ENCODE measurements at places on chromosomes 1 and 21.

GRCh38 chr1:243244432-243244841 lies 10.6 kb downstream of the CEP170 start:
- no peak for DNase-seq

GRCh38 chr1:23736437-23737134 lies 6.7 kb upstream of the ELOA start:
- DNase-seq: no peak

- no peak for DNase-seq
Measured at GRCh38 chr1:166865926-166866325, 10.1 kb downstream of the TADA1 start.

DNA sequence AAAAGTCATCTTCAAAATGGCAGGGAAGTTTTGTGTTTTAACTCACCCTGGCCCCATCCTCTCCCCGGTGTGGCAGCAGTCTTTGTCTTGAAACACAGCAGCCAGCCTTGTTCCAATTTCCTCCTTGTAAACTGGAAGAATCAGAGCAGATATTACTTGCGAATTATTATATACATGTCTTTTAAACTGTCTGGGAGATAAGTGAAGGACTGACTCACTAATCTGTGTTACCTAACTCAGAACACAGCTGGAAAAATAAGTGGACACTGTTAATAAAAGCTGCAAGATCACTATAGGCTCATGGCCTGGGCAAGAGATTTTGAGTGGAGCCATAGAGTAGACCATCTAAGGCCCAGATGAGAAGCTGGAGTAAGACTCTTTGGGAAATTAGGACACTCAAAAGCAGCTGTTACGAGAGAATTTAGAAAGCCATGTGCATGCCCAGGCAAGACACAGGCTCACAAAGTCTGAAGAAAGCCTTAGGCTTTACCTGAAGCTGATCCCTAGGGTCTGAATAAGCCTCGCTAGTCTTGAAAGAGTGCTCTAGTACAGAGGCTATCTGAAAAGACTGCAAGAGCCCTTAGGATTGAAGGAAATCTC lies 233.0 kb upstream of the RAB4A start:
- DNase-seq: peak; percentile 14

DNA sequence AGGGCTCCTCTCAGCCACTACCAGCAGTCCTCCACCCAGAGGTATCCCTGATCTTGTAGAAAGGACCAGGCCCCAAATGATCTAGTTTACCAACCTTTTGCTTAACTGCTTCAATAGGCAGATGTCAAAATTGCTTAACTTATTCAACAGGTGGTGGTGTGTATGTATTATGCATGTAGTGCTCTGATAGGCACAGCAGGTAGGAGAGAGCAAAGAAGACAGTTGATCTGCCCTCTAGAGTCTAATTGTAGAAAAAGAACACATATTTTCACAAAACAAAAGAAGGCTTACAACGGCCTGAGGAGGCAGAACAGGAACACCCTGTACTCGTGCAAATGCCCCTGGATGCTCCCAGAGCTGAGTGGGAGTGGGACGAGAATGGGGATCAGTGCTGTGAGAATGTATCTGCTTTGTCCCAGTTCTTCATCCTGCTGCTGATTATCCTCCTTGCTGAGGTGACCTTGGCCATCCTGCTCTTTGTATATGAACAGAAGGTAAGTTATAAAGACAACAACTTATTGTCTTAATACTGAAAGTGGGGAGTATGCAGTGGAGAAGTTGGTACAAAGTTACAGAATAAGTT lies 21.1 kb downstream of the CD53 start:
- no peak for DNase-seq

- DNase-seq: peak; percentile 52
Measured at GRCh38 chr21:35376406-35377135, 327.5 kb upstream of the RUNX1 start.

DNA sequence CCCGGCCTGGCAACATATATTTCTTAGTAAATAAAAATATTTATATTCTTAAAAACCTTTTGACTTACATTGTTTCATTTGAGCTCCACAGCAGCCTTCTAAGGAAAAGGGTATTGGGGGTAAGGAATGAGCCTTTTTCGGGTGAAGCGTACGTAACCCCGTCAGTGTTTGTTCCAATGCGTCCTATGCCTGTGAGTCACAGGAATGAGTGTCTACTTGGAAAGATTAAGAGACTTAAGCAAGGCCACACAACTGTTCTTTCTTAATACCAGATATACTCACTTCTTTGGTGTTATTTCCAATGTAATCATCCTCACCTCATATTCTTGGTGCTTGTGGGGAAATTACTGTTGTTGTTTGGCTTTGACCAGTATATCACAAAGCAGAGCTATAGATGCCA lies 22.7 kb downstream of the WDTC1 start:
- DNase-seq: peak; percentile 72

DNA sequence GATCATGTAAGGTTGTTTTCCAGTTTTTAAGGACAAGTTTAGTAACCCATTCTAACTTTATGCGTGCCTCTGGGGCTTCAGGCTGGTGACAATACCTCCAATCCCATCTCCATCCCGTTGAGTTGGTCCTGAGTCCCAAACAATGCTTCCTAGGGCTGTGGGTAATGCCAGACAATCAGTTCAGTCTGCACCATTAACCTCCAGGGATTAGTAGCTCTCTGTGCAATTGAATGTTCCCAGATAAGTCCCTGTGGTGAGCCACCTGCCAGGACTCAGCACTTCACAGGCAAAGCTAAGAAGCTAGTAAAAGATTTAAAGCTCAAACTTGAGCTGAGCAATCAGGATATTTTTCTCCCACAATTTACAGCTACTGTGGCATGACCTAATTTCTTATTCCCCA lies 462.2 kb upstream of the PTBP2 start:
- DNase-seq: no peak

DNA sequence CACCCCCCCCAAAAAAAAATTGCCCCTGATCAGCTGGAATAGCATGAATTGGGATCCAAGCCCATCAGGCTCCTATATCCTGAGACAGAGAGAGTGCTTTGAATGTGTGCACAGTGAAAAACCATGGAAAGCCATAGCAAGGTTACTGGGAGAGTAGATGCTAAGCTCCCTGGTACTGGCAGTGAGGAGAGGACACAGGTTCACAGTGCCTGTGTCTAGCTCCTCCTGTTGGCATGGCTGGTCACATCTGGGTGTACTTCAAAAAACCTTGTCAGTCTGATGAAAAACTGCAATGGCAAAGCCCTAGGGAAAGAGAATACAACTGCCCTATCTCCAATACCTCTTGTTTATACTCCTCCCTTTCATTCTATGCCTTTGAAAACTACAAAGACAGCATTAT lies 12.9 kb downstream of the COPA start:
- DNase-seq: no peak

GRCh38 chr21:42356650-42357049 lies 5.9 kb upstream of the TFF2 start:
- no peak for DNase-seq

- DNase-seq: no peak
Measured at GRCh38 chr1:155527677-155528076, 34.9 kb downstream of the ASH1L start.

- peak; percentile 53 for DNase-seq
Measured at GRCh38 chr1:15056515-15057285, 96.8 kb upstream of the TMEM51 start.

GRCh38 chr1:62722796-62723195 lies 34.6 kb upstream of the DOCK7 start:
- no peak for DNase-seq

- DNase-seq: peak; percentile 36
Measured at GRCh38 chr1:238052496-238053266, 162.0 kb upstream of the ZP4 start.

- DNase-seq: peak; percentile 60
Measured at GRCh38 chr1:168603501-168604110, 27.2 kb downstream of the XCL1 start.

- no peak for DNase-seq
Measured at GRCh38 chr1:106961646-106962045, 94.8 kb upstream of the PRMT6 start.

GRCh38 chr1:160359559-160360226 lies 7.2 kb upstream of the NHLH1 start:
- peak; percentile 14 for DNase-seq

DNA sequence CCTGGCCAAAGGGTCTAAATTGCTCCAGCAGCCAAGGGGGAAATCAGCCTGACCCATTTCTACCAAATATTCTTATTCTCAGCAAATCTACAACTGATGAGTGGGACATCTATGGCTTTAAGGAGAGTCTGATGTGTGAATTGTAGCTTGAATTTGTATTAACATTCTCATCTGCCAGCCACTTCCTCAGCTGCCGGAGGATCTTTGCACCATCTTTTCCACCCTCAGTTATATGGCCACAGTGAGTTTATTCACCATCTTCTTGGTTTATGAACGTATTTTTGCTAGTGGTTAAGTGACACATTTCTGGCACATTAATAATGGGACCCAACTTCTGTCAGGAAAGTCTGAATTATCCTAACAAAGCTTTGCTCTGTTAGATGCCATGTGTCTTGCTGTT lies 69.6 kb downstream of the COLGALT2 start:
- DNase-seq: no peak

GRCh38 chr1:235648954-235649367 lies 623 bp downstream of the GNG4 start:
- DNase-seq: peak; percentile 58

DNA sequence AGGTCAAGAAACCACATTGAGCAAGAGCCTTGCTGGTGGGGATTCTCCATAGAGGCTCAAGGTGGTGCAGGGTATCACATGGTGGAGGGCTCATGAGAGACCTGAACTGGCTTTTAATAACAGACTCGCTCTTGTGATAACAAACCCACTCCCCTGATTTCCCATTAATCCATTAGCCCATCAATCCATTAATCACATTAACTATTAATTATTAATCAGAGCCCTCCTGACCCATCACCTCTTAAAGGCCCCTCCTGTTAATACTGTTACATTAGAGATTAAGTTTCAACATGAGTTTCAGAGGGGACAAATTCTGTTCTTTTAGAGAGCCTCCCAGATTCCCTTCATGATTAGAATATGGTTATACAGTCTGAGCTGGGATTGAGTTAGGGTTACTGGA lies 61.8 kb downstream of the IER5 start:
- DNase-seq: no peak

GRCh38 chr1:223175032-223175431 lies 32.0 kb upstream of the TLR5 start:
- DNase-seq: no peak

DNA sequence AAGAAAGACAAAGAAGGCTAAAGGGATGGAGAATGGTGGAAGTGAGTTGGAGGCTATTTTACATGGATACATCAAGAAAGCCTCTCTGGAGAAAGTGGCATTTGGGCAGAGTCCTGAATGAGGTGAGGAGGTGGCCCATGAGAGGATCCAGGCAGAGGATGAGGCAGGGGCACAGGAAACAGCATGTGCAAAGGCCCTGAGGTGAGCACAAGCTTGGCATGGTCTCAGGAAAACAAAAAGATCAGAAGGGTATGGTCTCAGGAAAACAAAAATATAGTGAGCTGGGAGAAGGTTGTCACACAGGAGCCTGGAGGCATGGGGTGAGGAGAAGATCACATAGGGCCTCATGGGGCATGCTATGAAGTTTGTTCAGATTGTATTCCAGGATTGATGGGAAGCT lies 62.1 kb upstream of the F3 start:
- DNase-seq: no peak

DNA sequence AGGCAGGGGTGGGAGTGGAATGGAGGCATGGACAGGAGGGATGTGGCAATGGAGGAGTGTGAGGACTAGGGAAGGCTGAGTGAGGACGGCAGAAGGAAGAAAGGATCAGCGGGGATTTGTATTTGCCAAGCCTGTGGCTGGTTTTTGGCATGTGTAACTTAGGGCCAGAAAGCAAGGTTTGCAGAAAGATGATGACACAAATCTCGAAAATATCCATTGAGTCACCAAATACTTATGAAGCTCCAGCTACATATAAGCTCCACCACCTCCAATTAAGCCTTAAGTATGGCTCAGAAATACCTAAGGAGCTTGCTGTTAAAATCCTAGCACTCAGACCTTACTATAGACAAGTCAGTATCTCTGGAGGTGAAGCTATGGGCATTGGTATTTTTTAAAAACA lies 90.1 kb downstream of the OMA1 start:
- DNase-seq: no peak

DNA sequence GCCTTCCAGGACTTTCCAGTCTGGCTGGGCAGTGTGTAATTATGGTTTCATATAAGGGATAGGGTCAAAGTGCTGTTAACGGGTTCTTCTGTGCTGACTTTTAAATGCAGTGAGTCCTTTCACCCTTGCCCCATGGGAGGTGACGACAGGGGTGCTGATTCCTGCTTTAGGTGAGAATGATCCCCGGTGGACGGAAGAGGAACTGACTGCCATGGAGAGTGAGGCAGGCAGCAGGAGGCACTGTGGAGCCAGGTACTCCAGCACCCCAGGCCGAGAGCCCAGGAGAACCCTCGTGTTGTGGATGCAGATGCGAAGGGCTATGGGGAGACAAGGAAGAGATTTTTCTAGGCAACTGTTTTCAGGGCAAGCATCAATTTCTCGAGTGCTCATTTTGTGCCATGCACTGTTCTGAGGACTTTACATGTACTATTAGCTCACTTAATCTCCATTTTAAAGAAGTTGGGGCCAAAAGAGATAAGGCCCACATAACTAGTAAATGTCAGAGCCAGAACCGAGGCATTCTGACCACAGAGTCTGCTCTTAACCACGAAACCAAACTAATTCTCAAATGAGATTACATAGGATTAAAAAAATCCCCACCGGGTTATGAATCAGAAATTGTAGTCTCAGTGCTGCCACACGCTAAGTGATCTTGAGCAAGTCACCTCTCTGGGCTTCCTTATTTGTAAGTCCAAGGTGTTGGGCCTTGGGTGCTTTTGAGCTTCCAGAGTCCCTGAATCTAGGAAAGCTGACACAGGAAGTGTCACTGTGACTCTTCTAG lies 28.2 kb downstream of the STPG1 start:
- no peak for DNase-seq

DNA sequence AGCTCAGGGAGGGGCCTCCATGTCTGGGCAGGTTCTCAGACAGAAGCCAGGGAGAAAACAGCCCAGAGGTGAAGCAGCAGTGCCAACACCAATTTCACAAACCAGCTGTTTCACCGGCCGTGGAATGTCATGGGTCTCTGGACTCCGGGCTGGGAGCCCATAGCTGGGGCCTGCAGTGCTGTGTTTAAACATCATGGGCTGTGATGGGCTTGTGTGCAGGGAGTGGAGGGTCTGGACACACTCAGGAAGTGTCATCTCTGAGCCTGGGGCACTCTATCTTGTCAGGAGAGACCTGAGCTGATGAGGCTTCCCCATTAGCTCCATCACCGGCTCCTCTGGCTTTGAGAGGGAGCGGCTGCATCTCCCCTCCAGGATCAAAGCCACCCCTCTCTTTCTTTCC lies 173.6 kb upstream of the IGSF21 start:
- no peak for DNase-seq

DNA sequence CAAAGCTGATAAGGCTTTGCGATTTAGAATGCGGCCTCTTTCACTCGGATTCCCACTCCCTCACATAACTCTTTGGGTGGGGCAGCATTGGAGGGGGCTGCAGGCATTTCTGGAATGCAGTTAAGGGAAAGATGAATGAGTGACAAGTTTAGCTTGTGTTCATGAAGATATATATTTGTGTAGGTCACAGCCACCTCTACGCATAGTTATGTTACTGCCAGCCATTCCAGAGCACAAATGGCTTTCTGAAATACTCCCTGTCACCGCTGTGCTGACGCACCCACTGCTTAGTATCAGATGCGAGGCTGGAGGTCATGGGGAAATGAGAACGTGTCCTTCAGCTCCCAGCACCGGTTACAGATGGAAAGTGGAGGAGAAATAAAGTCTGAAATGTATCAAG lies 54.1 kb upstream of the ATP1A1 start:
- DNase-seq: no peak
